SW480 (cell line): ENCODE measurements at places on chromosomes 3 and 15.

DNA sequence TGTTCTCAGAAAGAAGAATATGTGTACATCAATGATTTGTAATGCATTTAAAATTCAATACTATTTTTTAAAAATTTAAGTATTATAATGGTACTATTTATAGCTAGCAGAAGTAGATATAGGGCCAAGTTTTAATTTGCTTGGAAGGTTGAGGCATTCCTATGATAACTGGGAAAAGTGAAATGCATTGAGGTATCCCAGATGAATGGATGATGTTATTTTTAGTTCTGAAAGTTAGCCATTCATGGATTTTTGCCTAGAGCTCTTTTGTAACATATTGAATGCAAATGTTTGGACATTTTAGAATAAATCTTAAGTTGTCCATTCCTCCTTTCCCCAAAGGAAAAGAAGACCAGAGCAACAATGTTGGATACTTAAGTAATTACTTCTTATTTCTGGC, 47.6 kb downstream of the GAP43 start:
- no peak for DNase-seq

DNA sequence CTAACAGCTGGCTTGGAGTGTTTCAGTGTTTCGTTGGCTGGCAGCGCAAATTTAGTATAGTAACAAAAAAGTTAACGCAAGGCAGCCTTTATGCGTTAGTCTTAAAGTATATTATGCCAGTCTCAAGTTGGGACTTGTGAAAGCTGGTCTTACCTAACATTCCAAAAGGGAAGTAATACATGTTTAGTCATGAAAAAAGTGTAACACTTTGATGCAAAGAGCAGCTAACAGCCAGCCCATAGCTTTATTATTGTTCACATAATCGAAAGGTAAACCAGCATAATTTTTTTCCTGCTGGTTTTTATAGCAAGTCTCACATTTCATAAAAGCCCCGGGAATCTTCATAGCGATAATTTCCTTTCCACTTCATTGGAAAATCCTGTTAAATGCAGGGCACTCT, 2.4 kb upstream of the GPR87 start:
- no peak for DNase-seq

DNA sequence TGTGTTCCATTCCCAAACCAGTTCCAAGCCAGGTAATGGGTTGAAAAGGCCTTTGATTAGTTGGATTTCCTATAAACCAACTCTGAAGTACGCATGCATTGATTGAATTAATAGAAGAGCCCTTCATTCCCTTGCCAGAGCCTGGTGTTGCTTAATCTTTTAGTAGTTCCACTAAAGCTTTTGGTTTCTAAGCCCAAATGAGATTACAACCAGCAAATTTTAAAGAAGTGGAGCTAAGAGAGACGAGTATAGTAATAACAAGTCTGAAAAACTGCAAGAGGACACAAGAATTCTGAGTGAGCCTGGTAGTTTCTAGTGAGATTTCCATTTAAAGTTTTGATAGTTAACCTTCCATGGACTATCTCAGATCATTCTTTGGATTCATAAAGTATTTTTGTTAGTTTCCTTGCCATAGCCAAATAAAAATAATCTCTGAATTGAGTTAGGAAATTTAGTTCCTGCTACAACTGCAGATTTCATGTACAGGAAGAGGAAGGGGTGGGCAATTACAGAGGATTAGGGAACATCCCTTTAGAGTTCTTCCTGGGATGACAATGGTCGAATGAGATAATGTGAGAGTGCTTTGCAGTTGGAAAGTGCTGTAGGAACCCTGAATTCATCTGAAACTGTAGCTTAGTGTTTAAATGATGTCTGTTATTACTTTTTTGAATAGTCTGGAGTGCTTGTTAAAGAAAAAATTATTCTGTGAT, 136.8 kb downstream of the FNDC3B start:
- no peak for DNase-seq

GRCh38 chr3:151673974-151674373, 59.8 kb upstream of the AADACL2 start:
- no peak for DNase-seq

DNA sequence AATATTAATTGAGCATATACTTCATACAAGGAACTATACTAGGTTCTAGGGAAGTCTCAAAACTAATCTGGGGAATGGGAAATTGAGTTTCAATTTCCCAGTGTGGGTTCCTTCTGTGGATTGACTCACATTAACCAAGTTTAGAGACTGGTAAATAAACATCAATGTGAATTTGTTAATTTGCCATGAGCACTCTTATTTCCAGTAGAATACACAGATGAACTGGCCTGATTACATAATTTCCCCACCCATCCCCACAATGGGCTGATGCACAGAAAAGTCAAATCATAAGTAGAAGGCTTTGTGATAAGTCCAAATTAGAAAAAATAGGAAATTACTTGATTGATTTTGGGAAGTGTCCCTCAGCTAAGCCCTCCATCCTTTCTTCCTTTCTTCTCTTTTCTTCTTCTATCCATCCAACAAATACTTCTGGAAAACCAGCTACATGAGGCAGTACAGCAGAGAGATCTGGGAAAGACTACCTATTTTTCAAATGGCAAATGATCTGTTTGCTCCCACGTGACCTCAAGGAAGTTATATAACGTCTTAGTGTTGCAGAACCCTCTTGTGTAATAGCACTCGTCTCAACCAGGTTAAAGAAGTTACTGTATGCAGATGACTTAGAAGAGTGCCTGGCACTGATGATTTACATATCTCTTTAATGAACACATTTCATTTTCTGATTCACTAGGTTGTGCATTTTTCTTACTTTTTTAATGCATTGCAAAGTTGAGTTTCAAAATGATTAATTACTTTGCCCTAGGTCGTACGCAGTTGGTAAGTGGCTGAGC, 312.3 kb downstream of the SV2B start:
- DNase-seq = no peak

DNA sequence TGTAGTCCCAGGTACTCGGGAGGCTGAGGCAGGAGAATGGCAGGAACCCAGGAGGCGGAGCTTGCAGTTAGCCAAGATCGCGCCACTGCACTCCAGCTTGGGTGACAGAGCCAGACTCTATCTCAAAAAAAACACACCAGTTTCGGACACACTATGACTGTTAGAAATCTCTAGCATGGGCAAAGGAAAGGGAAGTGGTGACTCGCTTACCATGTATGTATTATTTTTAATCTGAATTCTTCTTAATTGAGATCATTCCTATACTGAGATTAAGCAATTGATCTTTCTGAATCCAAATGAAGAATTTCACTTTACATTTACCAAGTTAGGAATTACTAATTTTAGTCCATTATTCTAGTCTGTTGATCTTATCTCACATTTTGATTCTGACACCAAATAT, 459.2 kb upstream of the ALCAM start:
- DNase-seq = no peak

DNA sequence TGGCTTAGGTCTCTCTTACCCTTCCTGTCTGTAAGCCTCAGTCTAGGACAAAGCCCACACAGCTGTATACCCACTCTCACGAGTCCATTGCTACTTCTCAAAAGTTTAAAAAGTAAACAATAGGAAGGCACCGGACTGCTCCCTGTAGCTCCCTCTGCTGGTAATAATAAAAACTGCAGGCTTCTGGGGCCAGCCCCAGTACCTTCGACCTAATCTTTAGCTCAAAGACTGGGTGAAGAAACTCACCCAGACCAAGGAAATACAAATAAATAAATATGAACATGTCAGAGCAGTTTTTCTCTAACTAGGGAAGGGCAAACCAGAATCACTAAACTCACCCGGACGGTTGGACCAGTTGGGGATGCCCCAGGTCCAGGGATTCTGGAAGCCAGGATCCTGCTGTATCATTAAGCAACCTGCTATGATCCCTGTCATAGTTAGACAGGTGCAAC, 5.0 kb downstream of the FAM219B start:
- DNase-seq = peak; percentile 58

DNA sequence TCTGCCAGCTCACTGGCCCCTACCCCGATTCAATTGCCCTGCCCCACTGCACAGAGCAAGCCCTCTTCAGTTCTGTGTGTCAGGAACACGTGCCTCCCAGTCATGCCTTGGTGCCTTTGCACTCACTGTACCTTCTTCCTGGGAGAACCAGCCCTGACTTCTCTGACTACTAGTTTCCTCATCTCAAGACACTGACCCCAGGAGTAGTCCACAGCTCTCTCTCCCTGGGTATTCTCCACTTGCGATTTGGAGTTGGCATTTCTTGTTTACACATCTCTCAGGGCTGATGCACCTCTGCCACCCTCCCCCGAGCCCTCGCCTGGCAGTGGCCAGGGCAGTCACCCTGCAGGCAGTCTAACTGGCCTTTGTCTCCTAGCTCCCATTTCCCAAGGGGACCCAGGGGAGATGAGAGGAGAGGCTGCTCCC, 5.7 kb downstream of the CISH start:
- no peak for DNase-seq

- no peak for DNase-seq
These were observed 612.9 kb upstream of the TBL1XR1 start for GRCh38 chr3:177810162-177810623.

DNA sequence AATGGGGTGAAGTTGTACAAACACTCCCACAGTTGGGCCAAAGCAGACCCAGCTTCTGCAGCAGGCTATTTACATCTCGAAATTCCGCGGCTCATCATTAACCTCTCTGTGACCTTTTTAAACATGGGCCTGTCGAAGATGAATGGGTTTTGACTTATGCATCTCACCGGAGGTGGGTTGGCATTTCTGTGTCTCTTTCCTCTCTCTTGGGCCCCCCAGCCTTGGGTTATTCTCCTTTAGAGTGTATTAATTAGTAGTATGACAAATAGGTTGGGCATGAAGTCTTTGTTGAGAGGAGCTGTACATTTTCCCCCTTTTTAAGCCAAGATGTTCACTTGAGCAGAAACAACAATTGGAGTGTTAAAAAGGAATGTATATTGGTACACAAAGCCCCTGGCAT, 9.8 kb downstream of the SMAD6 start:
- no peak for DNase-seq

DNA sequence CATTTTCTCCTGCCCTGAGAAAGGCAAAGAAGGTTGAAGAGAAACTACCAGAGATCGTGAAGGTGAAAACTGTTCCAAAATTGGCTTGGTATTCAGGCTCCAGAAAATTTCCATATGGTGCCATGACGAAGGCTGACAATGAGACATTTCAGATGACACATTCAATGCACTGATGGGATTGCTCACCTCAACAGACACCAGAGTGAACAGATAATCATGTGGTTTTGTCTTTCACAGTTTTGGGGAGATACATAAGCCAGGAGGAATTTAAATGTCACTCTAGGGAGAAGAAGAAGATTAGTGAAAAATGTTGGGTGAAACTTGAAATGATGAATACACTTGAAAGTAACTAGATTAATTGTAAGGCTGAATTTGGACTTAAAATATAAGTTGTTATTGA, 339.7 kb upstream of the EPHA3 start:
- no peak for DNase-seq

GRCh38 chr15:48559285-48559684, 86.2 kb downstream of the FBN1 start:
- DNase-seq = no peak

GRCh38 chr3:128480717-128481437, 12.1 kb downstream of the GATA2 start:
- no peak for DNase-seq

DNA sequence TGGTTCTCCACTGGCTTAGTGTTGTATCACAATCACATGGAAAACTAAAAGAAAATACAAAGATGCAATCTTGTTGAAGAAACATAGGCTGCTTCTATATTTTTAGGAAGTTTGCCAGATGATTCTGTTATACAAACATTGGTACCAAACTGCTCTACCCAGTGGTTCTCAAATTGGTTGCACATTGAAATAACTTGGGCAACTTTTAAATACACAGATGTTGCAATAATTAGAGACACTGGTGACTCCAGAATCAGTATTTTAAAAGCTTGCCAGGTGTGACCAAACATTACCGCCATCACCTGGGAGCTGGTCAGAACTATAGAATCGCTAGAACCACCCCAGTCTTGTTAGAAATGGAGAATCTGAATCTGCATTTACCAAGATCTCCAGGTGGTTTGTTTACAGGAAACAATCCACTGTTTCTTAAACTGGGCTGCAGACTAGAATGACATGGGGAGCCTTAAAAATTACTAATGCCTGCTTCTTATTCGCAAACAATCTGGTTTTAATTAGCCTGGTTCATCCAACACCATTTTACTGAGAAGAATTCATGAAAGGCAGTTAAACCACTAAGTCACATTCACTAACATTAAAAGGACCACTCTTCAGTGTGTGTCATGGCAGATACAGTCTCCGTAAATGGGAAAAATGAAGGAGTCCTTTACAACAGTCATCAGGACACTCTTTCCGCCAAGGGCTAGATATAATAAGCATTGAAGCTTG, 76.5 kb downstream of the ACAP2 start:
- DNase-seq = no peak

GRCh38 chr15:89542369-89542768, 32.9 kb upstream of the TICRR start:
- no peak for DNase-seq

GRCh38 chr3:42398080-42398479, 12.3 kb downstream of the LYZL4 start:
- DNase-seq = no peak

DNA sequence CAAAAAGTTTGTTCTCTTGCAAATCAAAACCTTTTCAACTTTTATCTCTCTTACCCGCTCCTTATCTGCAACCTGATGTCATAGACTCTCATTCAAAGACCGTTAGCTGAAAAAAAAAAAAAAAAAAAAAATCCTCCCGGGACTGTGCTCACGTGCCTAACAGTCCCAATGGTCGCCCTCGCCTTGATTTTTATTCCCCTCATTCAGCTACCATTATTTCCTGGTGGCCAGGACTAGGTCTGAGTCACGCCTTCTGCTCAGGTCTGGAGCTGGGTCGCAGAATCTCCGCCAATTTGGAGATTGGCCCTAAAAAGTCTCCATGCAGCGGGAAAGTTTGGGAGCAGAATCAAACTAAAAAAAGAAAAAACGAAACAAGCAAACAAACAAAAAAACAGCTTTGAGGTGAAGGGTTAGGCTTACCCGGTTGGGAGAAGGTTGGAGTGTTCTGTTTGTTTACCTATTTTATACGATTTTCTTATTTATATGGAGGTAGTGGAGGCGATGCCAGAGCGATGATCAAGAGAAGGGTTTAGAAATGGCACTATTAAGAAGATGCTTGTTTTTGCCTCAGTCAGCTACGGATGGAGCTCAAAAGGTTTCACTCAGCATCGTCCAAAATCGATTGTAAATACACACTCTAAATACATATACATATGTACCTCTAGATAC, 51.1 kb downstream of the ZIC4 start:
- no peak for DNase-seq
